T-cell (primary cell): ENCODE measurements at places on chromosomes 5 and 9. TPM values are rescaled to one million over a fixed set of nuclear protein-coding genes. Genes with fewer than 3 reads are reported as not detected.

GRCh38 chr5:139974661-139975060 is 68.4 kb downstream of the NRG2 start:
- DNase-seq = no peak

DNA sequence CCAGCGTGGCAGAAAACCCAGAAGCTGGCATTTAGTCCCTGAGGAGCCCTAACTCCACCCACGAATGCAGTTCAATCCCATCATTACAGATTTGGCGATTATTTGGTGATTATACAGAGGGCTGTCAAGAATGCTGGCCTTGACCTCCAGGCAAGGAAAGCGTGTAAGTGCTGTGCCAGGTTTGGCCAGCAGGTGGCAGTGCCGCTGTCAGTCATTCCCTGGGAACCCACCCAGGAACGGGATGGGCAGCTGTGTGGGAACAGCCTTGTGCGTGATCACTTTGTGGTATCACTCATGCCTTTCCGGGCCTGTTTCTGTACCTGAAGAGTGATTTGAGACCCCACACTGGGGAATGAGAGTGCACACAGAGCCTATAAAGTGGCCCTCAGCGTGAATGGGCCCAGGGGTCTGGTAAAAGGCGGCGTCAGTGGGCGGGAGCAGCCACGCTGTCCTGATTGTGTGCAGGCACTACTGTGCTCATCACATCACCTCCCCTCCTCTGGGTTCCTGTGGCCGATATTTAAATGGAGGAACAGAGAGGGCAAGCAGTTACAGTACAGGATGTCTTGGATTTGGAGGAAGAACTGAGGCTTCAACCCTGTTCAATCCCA is 215.6 kb downstream of the ROR2 start:
- DNase-seq = no peak

DNA sequence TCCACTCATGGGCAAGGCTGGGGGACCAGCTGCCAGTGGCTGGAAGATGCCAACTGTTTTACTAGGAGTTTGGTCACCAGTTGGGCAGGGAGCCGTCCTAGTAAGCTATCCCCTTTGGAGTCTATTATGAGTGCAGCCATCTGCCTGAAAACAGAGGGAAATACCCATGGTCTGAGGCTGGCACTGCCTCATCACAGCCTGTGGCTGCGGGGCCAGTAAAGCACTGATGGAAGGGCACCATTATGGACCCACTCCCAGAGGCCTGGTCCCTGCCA is 187.2 kb upstream of the PANK3 start:
- DNase-seq = no peak

DNA sequence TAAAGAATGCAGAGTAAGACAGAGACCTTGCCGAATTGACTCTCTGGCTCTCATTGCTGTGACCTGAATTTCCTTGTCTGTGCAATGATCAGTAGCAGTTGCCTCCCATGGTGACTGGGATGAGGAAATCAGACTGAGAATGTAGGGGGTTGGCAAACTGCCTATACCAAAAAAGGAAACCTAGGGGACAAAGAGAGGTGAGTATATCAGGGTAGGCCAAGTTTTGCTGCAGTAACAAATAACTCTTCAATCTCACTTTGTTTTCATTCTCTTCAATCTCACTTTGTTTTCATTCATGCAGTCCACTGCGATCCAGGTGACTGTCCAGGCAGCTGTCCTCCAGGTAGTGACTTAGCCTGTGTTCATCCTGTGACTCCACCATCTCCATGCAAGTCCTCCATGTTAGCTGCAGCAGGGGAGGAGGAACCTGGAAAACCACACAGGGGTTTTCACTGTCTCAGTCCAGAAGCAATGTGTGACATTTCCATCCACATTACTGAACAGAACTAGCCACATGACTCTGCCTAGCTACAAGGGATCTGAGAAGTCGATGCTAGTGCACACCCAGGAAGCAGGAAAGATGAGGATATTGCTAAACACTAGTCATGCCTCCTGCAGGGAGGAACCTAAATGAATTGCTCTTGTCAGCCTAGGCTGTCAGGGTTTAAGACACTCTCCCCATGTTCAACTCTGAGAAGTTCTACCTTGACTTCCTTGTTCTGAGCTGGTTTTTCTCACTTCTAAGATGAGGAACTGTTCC is 26.0 kb downstream of the TMEM174 start:
- no peak for DNase-seq

GRCh38 chr5:120615967-120616645 is 152.0 kb downstream of the PRR16 start:
- DNase-seq = no peak

DNA sequence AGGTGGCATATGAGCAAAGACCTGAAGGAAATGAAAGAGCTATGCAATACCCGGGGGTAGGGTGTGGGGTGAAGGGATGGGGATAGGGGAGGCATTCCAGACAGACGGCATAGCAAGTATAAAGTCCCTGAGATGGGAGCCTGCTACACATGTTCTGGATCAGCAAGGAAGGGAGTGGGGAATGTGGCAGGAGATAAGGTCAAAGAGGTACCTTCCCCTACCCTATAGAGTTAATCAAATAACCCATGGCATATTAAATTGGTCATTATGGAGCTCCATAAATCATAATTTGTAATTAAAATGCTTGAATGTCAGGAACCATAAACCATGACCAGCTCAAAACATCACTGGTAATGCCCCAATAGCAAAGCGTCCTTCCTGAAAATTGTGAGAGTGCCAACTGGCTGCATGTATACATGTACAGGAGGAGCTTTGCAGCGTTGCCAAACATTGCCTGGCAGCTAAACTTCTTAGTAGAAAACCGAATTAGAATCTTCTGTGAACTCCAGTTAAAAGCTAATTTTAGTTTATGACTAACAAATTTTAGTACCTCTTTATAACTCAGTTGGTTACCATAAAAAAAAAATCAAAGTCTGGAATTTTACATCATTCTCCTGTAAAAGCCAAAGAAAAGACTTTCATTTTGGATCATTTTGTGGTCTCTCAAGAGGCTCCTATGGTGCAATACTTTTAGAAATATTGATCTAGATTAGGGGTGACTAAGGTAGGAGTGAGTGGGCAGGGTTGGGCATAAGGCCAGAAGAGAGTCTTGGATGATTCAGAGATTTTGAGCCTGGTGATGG is 4.7 kb downstream of the DNAI1 start:
- no peak for DNase-seq

TMEM8B gene
- total RNA-seq = 7.3 TPM

NPR3 gene
- 0.28 TPM for total RNA-seq

ANKRD20A1 gene
- 0.77 TPM for total RNA-seq

SPATA31E1 gene
- total RNA-seq = not detected

SLC25A2 gene
- 1.0 TPM for total RNA-seq

OR1Q1 gene
- not detected for total RNA-seq
